Smooth muscle cell of trachea (primary cell): ENCODE measurements at places on chromosomes 1 and 21. TPM values are rescaled to one million over a fixed set of nuclear protein-coding genes. Genes with fewer than 3 reads are reported as not detected.

Gene SLC1A7
- 0.73 and 1.2 TPM in 2 replicates for total RNA-seq

Gene TEKT2
- total RNA-seq = 0.15 and 0.33 TPM in 2 replicates

Gene RIPK4
- 0.15 TPM in 1 of 2 replicates, not detected in the other for total RNA-seq

Gene CFHR5
- not detected in 2 replicates for total RNA-seq

Gene CD84
- not detected in 2 replicates for total RNA-seq

Gene TMEM200B
- total RNA-seq = 20.0 and 22.8 TPM in 2 replicates

Gene LRRC71
- not detected in 2 replicates for total RNA-seq

Gene TP73
- under 0.01 TPM in 1 of 2 replicates, not detected in the other for total RNA-seq

Gene ADAM30
- total RNA-seq = not detected in 2 replicates
